ENCODE measurements at places on chromosomes 13 and 19.

GRCh38 chr13:99690426-99691174 lies 189.3 kb downstream of the TM9SF2 start:
- DNase-seq = no peak

- no peak for DNase-seq
These were observed 6.0 kb upstream of the TNFAIP8L1 start for GRCh38 chr19:4633140-4633967.

GRCh38 chr19:44447916-44448674 lies at the start of gene ZNF229:
Gene ZNF229 (minus strand): TSS chr19:44448472. CDS start chr19:44442847, 5,625 bp downstream.
- DNase-seq = peak; percentile 33

GRCh38 chr13:21541271-21541670 lies 62.7 kb downstream of the MICU2 start:
- no peak for DNase-seq

- DNase-seq = no peak
These were observed 9.2 kb downstream of the ZNF296 start for GRCh38 chr19:45066921-45067661.

DNA sequence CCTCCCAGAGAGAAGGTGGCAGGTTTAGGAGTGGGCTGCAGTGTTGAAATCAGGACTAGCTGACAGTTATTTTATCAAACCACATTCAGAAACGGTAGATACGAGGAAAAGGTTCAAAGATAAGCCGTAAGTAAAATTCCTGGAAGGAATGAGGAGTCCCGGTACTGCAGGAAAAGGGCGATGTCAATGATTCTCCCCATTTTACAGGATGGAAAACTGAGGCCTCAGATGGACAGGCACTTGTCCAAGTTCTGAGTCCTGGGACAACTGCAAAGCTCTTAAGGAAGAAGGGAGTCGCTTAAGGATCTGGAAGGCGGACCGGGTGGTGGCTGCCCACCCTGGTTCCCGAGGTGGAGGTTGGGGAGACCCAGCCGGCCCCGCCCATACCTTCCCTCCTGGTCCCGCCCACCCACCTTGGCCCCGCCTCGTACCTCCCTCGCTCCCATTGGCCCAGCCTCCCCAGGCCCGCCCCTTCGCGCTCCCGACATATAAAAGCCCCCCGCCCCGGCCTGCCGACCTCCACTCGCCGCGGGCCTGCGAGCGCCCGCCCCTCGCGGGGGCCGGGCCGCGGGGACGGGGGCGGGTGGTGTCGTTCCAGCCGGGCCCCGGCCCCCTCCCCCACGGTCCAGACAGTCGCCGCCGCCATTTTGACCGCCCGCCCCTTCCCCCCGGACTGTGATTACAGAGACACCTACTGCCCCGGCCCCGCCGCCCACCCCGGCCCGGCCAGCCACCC lies 603 bp downstream of the RFX1 start:
- peak; percentile 96 for DNase-seq

DNA sequence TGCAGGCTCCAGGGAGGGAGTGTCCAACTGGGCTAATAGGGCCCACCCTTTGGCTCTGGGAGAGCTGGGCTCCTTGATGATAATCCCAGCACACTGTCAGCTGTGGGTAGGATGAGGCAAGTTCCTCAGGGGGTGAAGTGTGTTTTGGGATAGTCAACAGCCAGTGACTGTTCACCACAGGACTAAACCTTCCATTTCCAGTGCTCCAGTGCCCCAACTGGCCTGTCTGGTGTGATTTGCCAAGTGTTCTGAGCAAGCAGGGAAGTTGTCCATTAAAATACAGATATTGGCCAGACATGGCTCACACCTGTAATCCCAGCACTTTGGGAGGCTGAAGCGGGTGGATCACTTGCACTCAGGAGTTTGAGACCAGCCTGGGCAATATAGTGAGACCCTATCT lies 150.9 kb downstream of the TM9SF2 start:
- DNase-seq = no peak

- DNase-seq = no peak
These were observed 2.7 kb downstream of the SPINT2 start for GRCh38 chr19:38266981-38267597.

GRCh38 chr13:52600666-52601065 lies 41.6 kb upstream of the HNRNPA1L2 start:
- no peak for DNase-seq

GRCh38 chr13:35354285-35354684 lies 122.2 kb downstream of the MAB21L1 start:
- DNase-seq = no peak

DNA sequence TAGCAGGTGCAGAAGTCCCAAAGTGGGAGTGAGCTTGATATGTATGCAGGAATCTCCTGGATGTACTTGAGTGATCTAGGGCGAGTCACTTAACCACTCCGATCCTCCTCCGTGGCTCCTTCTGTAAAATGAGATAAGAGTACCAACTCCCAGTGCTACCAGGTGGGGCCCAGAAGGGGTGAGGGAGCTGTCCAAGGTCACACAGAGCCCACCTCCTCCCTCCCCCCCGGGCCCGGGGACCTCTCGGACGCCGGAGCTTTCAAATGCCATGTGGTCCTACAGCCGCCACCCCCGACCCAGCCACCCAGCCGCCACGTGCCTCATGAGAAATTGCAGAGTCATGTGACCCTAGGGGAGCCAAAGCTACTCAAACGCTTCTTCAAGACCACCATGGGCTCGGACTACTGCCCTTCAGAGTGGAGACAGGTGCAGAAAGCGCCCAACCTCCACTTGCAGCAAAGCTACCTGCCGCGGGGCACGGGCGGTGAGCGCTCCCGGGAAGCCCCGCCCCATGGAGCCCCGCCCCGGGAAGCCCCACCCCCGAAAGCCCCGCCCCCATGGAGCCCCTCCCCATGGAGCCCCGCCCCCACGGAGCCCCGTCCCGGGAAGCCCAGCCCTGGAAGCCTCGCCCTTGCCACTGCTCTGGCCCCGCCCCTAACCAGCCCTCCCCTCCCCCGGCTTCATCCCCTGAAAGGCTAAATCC lies 10.1 kb upstream of the ZNF358 start:
- DNase-seq = no peak

DNA sequence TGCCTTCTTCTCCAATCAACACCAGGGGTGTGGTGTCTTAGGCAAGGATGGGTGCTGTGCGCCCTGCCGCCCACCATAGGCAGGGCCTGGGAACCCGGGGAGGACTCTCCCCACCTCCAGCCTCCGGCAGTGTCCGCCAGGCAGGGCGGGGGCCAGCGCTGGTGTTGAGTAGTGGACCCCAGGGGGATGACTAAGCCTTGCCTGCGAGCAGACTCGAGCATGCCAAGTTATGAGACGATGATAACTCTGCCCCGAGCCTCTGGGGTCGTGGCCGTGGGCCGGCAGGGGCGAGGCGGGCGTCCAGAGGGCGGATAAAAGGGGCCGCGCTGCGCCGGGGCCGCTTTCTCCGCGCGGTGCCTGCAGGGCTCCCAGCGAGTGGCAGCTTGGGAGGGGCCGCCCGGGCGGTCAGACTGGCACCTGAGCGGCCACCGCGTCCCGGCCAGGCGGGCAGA lies at the start of gene MEDAG:
Gene MEDAG, plus strand, starts transcription at position 340 of the 452 bp plus-strand sequence. CDS start 245 bp downstream, outside the sequence.
- DNase-seq = no peak

- DNase-seq = no peak
These were observed 316.0 kb downstream of the PCDH9 start for GRCh38 chr13:66914155-66914554.

GRCh38 chr13:73065665-73066340 lies 7.0 kb downstream of the KLF5 start:
- DNase-seq = no peak

DNA sequence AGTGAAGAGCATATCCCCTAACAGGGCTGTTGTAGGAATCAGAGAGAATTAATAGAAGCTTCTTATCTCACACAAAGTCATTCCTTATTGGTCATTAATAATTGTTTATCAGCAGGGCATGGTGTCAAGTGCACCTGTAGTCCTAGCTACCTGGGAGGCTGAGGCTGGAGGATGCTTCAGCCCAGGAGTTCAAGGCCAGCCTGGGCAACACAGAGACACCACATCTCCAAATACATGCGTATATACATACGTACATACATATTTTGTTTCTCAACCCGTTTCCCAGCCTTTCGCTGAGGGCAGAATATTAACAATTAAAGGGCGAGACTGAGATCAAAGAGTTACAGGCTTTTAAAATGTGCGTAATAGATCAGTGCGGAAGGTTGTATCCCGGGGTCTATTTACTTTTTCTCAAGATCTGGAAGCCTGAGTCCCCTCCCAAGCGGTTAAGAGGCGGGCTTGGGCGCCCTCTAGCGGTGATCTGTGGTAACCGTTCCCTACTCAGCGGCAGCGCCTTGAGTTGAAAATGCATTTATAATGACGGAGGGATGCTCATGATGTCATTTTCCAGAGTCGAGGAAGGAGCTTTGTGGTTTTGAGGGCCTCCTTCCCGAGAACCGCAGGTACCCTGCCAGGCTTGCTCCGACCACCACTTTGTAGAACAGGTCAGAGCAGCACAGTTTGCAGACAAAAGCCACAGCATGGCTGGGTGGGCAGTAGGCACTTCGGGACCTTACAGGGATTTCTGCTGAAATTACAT lies 169.6 kb upstream of the GPR12 start:
- peak; percentile 61 for DNase-seq

DNA sequence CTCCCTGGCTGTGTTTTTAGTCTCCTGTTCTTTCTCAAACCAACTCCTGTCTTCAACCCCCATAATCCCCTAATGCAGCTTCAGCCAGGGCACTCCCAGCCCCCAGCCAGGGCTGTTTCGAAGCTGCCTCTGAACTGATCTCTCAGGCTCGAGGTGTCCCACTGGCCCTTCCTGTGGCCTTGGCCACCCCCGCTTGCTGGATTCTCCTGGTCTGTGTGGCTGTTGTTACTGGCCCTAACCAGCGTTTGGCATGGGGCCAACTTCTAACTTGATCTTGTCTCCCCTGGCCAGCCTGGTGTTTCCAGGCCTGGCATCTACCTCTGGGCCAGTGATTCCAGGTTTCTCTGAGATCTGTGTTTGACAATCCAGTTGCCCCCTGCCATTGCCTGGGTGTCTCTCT lies 11.0 kb downstream of the XAB2 start:
- DNase-seq = no peak

DNA sequence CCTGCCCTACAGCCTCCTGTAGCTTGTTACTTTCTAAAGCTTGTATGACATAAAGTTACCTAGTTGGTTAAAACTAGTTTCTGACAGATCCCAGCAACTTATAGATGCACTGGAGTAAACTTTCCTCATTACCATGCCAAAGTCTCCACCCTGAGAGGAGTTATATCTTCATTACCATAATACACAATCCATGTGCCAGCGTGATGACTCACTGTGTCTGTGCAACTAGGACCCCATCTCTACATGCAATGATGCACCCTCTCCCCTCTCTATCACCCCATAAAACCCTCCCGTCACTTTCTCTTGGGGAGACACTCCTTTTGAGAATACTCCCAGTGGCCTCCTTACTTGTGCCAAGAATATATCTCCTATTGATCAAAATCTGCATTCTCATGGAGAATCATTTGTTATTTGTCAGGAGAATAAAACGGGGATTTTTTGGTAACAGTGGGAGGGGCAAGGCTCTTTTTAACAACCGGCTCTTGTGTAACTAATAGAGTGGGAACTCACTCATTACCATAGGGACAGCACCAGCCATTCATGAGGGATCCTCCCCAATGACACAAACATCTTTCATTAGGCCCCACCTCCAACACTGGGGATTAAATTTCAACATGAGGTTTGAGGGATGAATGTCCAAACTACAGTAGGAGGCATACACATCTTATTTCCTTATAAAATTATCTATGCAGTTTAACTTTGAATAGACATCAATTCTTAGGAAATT lies 235.1 kb upstream of the ATXN8OS start:
- DNase-seq = no peak

DNA sequence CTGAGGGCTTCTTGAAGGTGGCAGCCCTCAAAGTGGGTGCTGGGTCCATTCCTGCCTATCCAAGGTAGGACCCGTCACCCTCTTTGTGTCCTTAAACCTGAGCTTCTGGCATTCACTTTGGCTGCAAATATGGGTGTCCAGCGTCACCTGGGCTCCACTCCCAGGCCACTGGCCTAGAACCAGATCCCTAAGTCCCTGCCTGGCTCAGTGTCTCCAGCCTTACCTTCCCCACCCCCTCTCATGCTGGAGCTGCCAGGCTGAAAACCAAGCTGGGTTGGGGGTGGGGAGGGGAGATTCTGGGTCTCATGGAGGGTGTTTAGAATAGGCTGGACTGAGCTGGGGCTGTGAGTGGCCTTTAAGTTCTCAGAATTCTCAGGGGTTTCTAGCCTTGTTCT lies 12.4 kb downstream of the PDE4A start:
- no peak for DNase-seq

- peak; percentile 60 for DNase-seq
These were observed 21.1 kb downstream of the ZNF473 start for GRCh38 chr19:50046649-50047503.

DNA sequence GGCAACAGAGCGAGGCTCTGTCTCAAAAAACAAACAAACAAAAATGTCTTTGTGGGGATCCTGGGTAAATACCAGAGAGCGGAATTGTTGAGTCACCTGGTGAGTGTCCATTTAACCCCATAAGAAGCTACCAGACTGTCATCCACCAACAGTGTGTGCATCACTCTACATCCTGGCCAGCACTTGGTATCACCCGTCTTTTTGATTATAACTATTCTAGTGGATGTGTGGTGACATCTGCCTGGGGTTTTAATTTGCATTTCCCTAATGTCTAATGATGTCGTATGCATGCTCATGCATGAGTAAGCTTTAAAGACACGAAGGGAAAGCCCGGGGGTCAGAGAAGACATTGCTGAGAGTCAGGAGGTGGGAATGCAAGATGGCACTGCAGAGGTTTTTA lies 126.7 kb upstream of the MRI1 start:
- DNase-seq = no peak

DNA sequence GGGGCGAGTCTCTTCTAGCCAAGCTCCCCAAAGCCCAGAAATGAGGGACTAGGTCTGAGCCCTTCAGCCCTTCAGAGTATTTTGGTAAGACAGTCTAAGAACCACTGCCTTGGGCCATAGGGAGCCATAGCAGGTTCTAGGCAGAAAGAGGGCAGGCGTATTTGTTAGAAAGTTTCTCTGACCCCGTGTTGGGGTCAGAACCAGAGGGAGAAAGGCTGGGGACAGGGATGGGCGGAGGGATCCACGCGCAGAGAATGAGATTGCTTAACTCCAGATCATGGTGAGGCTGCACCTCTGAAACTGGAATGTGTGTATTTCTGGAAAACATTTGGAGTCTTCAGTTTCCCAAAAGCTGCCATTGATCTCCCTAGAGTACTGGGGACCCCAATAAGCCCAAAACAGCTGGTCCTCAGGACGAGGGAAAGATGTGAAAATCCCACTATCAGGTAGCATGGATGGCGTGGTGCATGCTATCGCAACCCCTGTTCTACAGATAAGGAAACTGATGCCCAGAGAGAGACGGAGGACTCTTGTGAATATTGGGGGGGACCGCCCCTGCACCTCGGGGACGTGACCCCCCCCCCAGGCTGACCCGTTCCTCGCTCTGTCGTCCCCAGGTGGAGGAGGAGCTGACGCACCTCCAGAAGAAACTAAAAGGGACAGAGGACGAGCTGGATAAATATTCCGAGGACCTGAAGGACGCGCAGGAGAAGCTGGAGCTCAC lies 703 bp upstream of the TPM4 start:
- no peak for DNase-seq

DNA sequence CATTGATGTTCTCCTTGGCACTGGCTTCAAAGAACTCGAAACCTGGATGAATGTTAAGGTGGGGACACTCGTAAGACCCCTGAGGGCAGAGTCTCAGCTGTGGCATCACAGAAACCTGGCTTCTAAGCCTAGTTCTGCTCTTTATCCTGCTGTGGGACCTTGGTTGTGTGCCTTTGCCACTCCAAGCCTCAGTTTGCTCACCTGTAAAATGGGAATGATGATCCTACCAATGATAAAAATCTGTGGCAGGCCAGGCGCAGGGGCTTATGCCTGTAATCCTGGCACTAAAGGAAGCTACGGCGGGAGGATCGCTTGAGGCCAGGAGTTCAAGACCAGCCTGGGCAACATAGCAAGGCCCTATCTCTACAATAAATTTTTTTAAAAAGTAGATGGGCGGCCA lies 13.9 kb downstream of the RAB3D start:
- no peak for DNase-seq

GRCh38 chr13:22761709-22762108 lies 419.1 kb upstream of the SGCG start:
- no peak for DNase-seq

All from CD4-positive, alpha-beta T cell (primary cell).